ENCODE measurements at places on chromosomes 11 and 22. TPM values are rescaled to one million over a fixed set of nuclear protein-coding genes. Genes with fewer than 3 reads are reported as not detected.

DNA sequence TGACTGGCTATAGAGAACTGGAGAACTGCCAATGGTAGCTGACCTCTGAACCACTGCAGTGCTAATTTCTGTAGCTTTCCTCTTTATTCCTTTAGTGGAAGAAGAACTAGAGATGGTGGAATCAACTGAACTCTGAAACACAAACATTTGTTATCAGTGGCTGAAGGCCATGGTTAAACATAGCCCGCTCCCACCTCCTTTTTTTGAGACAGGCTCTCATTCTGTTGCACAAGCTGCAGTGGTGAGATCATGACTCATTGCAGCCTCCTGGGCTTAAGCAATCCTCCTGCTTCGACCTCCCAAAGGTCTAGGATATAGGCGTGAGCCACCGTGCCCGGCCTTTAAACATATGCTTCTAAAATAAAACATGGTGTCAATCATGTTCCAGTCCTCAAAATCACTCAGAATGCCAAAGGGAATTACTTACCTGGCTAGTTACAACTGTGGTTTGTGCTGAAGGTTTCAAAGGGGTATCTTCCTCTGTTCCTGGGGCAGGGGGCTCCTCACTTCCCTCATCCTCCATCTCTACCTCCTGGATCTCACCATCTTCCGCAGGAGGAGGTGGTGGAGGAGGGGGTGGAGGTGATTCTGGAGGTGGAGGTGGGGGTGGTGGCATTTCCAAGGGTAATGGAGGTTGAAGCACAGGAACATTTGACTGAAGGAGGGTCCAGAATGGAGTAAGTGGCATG, 9.0 kb upstream of the AGBL2 start:
- DNase-seq: no peak
- no peak overlapping the region for H3K4me3 ChIP-seq
- peaks cover 44% of the 10 kb centered on the region for H3K36me3 ChIP-seq
- H3K4me1 ChIP-seq: no peaks in the 10 kb centered on the region
- H3K27ac ChIP-seq: peak overlapping the region; percentile 32

DNA sequence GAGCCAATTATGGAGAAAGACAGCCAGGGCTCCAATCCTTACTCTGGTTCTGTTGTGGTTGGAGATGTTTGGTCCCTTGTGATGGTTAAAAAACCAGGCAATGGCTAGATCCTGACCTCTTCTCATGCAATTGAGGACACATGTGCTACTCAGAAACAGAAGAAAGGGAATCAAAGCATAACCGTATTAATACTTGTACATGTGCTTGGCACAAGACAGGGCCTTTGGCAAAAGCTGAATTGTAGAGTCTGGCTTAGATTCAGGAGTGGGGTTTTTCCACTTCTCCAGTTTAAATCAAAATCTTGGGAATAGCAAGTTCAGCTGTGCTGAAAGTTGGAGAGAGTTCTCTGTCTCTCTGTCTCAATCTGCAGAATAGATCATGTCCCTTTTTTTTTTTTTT, 80.1 kb upstream of the E2F8 start:
- DNase-seq: no peak
- H3K4me3 ChIP-seq: no peak overlapping the region
- peaks cover 12% of the 10 kb centered on the region for H3K27me3 ChIP-seq
- H3K36me3 ChIP-seq: no peaks in the 10 kb centered on the region
- H3K4me1 ChIP-seq: no peaks in the 10 kb centered on the region
- H3K27ac ChIP-seq: no peak overlapping the region

GRCh38 chr11:3092603-3093141, 35.4 kb upstream of the CARS1 start:
- no peak overlapping the region for H3K4me3 ChIP-seq
- H3K4me1 ChIP-seq: no peaks in the 10 kb centered on the region
- DNase-seq: no peak
- H3K27ac ChIP-seq: no peak overlapping the region
- H3K27me3 ChIP-seq: no peaks in the 10 kb centered on the region

DNA sequence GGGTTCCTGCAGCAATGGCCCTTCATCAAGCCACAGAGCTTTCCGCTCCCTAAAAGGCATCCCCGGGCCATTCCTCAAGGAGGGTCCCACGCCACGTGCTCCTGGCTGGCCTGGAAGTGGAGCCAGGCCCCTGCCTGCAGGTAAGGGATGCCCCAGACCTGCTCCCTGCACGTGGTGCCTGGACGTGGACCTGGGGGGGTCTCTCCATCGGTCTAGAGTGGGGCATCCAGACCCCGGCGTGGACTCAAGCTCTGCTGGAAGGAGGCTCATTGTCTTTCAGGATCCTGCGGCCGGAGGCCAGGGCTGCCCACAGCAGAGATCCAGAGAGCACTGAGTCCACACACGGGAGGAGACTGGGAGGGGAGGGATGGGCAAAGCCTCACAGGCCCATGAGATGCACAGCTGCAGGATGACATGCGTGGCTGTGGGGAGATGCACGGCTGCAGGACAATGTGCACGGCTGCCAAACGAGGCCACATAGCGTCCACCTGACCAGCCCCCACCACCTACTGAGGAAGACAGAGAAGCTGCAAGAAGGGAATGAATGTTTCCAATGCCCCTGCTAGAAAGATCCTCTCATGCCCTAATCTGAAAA, 236.7 kb downstream of the BRD1 start:
- H3K4me3 ChIP-seq: no peak overlapping the region
- no peaks in the 10 kb centered on the region for H3K27me3 ChIP-seq
- no peaks in the 10 kb centered on the region for H3K4me1 ChIP-seq
- DNase-seq: no peak
- H3K36me3 ChIP-seq: peaks cover 1% of the 10 kb centered on the region

Gene ZNF202
- 6.4 TPM for total RNA-seq

Gene SLC25A18
- total RNA-seq: not detected

Gene APOL5
- total RNA-seq: not detected

Measured in activated naive CD4-positive, alpha-beta T cell treated with anti-CD3 and anti-CD28 coated beads for 36 hours (primary cell).